H1 (cell line): ENCODE measurements at places on chromosomes 12 and 14.

GRCh38 chr12:16573398-16574077 lies 32.4 kb downstream of the LMO3 start:
- DNase-seq = no peak

DNA sequence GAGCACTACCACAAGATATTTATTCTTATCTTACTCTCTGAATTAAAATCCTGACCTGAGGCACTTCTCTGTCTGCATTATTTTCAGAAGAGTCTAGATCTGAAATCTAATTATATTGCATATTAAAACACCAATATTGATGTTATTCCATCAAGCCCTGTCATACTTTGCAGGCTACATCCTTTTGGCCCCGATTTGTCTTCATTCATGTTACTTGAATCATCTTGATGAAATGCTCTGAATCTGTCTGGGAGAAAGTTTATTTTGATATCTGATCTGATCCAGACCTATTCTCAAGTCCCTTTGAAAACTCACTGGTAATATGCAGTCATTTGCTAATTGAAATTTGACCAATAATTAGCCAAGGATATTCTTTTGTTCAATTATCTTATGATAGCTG lies 79.9 kb downstream of the BBS10 start:
- no peak for DNase-seq

DNA sequence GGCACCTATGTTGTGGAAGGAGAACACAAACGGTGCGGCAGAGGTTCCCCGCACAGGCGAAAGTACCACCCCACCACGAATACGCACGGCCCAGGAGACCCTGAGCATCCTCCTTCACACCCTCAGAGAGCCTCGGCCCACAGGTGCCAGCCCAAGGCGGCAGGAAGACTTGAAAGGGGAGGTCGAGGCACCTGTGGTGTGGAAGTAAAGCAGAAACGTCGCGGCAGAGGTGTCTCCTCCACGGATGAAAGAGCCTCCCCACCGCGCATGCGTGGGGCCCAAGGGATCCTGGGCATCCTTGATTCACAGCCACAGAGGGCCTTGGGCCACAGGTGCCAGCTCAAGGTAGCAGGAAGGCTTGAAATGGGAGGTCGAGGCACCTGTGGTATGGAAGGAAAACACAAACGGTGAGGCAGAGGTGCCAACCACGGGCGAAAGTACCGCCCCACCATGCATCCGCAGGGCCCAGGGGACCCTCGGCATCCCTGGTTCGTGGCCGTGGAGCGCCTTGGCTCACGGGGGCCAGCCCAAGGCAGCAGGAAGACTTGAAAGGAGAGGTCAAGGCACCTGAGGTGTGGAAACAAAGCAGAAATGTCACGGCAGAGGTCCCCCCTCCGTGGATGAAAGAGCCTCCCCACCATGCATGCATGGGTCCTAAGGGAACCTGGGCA lies 380.1 kb downstream of the ALG10 start:
- DNase-seq = peak; percentile 13

GRCh38 chr12:2586156-2587038 lies 208.4 kb upstream of the FKBP4 start:
- DNase-seq = no peak

GRCh38 chr12:27958675-27959074 lies 13.9 kb downstream of the PTHLH start:
- DNase-seq = no peak

DNA sequence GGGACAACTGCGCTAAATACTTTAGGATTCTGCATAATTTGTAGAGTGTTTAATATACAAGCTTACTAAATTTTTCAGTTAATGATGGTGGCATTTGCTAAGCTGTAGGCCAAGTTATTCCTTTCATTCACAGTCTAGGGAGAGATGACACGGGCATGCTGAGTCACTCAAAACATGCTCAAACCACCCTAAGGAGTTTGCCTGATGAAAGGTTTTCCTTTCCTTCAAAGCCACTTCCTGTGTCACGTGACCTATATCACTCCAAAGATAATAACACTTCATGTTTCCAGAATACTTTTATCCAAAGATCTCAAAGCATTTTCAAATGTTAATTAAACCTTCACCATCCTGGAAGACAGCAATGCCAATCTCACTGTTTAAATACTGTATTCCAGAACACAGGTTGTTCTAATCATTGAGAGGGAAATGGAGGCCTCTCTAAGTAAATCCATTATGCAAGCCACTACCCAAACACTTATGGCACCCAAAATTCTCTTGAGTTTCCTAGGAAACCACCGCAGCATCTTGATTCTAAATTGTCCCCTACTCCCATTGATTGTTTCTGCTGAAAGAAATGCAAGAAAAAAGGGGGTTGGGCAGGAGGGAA lies 207.0 kb upstream of the CDKN3 start:
- DNase-seq = no peak

- no peak for DNase-seq
Observed at GRCh38 chr12:118299791-118300460, 72.8 kb downstream of the TAOK3 start.

- DNase-seq = peak; percentile 75
Observed at GRCh38 chr14:64510825-64511671, 6.5 kb downstream of the ZBTB1 start.

DNA sequence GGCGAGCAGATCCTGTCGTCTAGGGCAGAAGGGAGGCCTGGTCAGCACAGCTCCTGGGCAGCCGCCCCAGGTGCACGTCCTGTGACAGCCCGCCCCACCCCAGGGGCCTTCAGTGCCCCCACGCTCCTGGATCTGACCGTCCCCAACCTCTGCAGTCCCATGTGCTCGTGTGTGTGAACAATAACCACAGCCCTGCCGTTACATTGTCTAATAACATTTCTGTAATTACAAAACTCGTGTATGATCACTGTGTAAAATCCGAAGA lies 39.8 kb downstream of the CHGA start:
- no peak for DNase-seq

DNA sequence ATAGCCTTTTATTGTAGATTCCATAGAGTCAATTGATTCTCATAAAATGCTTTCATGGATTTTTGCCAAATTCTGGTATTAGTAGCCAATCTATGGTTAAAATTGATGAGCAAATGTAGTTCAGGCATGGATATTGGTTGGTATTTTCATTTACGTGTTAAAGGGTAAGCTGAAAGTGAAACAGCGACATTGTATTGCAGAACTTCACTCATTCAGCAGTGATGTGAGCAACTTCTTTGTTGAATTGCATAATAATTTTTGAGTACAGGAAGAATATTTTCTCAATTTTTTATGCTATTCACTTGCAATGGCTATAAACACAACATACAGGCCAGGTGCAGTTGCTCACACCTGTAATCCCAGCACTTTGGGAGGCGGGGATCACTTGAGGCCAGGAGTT lies 24.2 kb upstream of the FAM222A start:
- no peak for DNase-seq

DNA sequence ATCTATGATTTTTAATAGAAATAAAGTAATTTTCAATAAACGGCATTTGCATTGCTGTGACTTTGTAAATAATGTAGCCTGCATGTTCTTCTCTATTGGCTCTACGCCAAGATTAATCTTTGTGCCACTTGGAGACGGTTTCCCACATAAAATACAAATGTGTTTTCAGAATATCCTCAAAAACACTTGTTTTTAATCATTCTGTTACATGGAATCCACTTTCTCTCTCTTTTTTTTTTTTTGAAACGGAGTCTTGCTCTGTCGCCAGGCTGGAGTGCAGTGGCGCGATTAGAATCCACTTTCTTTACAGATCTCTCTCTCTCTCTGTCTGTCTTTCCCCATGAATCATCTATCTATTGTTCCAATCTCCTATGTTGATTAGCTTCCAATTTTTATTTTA lies 22.8 kb upstream of the SSPN start:
- DNase-seq = no peak

- DNase-seq = no peak
Observed at GRCh38 chr12:131122631-131123030, 168.9 kb downstream of the ADGRD1 start.

GRCh38 chr12:29838768-29839167 lies 55.0 kb upstream of the TMTC1 start:
- DNase-seq = no peak

DNA sequence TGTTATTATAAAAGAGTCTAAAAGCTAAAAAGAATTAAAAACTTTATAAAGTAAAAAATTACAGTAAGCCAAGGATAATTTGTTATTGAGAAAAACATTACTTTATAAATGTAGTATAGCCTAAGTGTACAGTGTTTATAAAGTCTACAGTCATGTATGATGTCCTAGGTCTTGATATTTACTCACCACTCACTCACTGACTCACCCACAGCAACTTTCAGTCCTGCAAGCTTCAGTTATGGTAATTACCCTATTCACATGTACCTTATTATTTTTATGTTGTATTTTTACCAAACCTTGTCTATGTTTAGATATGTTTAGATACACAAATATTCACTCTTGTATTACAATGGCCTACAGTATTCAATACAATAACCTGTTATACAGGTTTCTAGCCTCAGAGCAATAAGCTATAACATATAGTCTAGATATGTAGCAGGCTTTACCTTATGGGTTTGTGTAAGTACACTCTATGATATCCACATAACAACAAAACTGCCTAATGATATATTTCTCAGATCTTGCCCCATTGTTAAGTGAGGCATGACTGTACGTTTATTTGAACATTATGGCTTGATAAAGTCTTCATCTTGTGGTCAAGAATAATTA lies 113.7 kb upstream of the KITLG start:
- DNase-seq = no peak

GRCh38 chr12:49458816-49459215 lies 80.0 kb upstream of the KCNH3 start:
- no peak for DNase-seq
